ENCODE measurements at places on chromosomes 12 and 14.
A peak's percentile ranks its signal among the peaks of the same experiment; 100 is the strongest.

DNA sequence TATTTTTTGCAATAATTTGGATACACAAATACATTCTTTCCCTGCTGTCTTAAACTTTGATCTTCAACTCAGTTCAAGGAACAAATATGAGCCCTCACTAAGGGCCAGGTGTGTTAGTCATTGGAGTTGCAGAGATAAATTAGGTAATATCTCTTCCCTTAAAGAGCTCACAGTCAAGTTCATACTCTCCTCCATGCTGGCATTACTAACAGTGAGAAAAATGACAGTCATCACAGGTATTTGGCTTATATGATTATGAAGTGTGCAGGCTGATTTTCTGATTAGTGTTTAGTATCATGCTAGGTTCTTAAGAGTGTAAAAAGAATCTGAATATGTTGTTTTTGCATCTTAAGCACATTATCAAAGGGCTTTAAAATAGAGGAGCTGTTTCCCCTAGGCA lies 594.7 kb downstream of the CCER1 start:
- no peak for DNase-seq

GRCh38 chr14:64516969-64517368 lies 12.4 kb downstream of the ZBTB1 start:
- no peak for DNase-seq

- DNase-seq: no peak
These were observed 85.2 kb downstream of the E2F7 start for GRCh38 chr12:76980196-76980595.

GRCh38 chr14:94382716-94383596 lies 5.4 kb downstream of the SERPINA1 start:
- no peak for DNase-seq

DNA sequence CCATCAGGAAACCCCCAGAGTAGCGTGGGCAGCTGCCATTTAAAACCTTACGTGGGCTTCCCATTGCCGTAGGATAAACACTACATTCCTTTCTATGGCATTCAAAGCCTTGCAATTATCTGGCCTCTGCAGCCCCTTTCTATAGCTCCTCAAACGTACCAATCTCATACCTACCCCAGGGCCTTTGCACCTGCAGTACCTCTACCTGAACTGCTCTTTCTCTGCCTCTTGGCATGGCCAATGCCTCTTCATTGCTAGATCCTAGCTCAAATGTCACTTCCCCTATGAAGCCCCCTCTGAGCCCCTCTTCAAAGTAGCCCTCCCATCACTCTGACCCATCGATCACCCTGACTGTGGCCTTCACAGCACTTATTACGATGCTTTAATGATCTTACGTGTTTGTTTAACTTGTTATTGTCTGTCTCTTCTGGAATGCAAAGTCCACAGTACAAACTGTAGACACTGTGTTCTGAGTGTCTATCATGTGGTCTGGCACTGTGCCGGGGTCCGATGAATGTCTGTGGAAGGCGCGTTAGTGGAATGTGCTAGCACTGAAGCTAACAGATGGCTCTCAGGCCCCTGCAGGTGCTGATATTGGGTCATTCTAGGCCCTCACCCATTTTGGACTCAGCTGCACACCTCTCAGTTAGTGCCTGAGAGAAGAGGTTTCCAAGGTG lies 157.3 kb upstream of the NOS1 start:
- no peak for DNase-seq

GRCh38 chr14:55867719-55868118 lies 250.5 kb upstream of the PELI2 start:
- no peak for DNase-seq

GRCh38 chr14:92564344-92565039 lies 50.9 kb downstream of the RIN3 start:
- no peak for DNase-seq

DNA sequence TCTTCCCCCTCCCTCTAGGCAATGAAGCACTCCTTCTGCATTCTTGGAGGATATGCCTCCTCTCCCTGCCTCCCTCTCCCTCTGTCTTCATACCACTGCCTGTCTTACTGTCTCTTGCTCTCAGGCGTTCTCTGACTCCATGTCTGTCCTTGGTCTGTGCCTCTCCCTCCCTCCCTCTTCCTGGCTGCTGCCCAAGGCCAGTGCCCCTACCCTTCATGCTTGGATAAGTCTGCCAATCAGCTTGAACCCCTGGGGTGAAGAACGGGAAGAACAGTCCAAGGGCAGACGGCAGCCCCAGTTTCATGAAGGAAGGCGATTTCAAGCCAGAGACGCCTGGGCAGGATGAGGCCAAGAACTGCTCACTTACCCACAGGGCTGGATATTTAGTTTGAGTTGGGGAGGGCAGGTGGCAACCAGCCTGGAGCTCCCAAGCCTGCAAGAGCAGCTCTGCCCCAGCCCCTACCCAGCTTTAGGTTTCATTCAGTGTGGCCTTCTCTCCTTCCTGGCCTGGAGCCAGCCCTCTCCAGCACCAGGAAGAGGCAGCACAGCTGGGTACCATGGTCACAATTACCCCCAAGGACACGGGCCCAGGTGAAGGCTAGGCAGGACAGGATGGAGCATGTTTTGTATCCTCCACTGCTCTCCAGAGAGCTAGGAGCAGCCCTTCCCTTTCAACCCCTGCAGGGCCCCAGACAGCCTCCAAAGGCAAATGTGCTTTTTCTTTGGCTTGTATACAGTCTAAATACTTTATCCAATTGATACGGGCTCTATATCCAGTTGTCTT lies 35.8 kb upstream of the LTBP2 start:
- DNase-seq: no peak

DNA sequence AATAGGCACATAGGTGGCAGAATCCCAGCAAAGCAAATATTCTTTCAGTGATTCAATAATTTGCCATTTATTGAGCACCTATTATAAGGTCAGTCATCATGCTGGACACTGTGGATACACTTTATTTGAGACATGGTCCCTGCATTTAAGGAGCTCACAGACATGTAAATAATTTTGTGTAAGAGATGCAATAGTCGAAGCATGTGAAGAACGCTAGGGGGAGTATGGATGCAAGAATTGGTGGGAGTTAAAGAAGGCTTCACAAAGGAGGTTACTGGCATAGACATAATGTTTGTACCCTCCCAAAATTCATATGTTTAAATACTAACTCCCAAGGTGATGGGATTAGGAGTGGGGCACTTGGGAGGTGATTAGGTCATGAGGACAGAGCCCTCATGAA lies 260.6 kb upstream of the GARIN6 start:
- peak; percentile 15 for DNase-seq

- DNase-seq: no peak
These were observed 34.5 kb downstream of the SMOC1 start for GRCh38 chr14:69913686-69914085.

GRCh38 chr12:13149411-13149810 lies 45.9 kb upstream of the GSG1 start:
- no peak for DNase-seq

DNA sequence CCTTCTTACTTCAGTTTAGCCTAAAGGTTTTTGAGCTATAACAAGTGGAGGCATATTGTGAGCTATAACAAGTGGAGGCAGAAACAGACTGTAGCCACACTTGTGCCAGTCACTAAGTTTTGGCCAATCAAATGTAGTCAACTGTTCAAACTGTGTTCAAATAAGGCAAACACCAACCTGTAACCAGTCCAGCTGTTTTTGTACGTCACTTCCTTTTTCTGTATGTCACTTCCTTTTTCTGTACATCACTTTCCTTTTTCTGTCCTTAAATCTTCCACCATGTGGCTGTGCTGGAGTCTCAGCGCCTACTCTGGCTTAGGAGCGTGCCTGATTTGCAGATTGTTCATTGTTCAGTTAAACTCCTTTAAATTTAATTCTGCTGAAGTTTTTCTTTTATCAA lies 79.7 kb downstream of the FUT8 start:
- no peak for DNase-seq

DNA sequence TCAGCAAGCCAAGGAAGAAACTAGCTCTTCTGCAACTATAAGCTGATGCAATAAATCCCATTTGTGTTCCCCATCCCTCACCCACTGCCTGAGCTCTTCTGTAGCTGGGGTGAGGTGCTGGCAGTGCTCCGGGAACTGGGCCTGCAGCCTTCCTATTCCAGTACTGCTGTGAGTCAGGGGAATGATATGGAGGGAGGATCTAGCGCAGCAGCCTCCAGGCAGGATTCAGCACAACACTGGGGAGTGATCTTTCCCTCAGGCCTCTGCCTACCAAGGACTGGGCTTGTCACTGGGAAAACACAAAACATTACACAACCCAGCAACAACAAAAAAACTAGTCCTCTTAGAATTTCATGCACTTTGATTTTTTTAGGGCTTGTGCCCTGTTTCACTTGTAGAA lies 58.7 kb downstream of the ST8SIA1 start:
- peak; percentile 96 for DNase-seq

- no peak for DNase-seq
These were observed 30.8 kb downstream of the DEGS2 start for GRCh38 chr14:100128688-100129087.

GRCh38 chr12:56781726-56782125 lies 18.6 kb downstream of the HSD17B6 start:
- DNase-seq: no peak

DNA sequence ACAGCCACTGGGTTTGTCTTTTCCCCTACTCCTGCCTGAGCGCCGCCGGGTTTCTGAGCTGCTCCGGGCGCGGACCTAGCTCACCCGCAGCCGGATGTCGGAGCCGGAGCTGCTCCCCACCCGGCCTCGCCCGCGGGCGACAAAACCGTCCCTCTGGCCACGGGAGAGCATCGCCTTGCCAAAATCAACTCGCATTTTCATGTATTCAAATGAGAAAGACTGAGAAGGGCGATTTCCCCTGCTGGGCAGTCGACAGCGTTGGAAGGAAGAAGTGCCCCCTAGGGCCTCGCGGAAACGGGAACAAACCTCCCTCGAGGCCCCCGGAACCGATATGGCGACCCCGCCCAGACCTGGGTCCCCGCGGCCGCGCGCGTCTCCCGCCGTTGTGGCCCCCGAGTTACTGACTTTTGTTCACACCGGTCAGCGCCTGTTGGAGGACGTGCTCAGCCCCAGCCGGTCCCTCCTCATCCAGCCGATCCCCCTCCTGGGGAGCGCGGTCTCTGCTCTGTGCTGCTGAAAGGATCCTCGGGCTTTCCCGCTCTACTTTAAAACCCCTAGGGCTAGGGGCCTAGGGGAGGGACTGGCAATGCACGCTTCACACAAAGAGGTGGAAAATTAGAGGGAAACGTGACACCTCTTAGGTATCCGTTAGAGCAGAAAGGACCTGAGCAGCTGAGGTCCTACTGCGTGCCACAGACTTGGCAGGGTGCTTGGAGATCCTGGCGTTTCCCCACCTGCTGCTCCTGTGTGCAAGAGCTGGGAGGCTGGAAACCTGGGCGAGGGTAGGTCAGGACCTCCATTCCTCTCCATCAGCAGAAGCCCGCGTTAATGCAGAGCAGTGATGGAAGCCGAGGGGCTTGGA lies 4.3 kb downstream of the TTC6 start:
- DNase-seq: no peak

GRCh38 chr12:42372154-42372791 lies 46.3 kb downstream of the PPHLN1 start:
- DNase-seq: peak; percentile 64

- DNase-seq: peak; percentile 24
These were observed 47.0 kb upstream of the LGR5 start for GRCh38 chr12:71392521-71393145.

GRCh38 chr12:47509398-47509851 lies 196.4 kb downstream of the RPAP3 start:
- DNase-seq: no peak

DNA sequence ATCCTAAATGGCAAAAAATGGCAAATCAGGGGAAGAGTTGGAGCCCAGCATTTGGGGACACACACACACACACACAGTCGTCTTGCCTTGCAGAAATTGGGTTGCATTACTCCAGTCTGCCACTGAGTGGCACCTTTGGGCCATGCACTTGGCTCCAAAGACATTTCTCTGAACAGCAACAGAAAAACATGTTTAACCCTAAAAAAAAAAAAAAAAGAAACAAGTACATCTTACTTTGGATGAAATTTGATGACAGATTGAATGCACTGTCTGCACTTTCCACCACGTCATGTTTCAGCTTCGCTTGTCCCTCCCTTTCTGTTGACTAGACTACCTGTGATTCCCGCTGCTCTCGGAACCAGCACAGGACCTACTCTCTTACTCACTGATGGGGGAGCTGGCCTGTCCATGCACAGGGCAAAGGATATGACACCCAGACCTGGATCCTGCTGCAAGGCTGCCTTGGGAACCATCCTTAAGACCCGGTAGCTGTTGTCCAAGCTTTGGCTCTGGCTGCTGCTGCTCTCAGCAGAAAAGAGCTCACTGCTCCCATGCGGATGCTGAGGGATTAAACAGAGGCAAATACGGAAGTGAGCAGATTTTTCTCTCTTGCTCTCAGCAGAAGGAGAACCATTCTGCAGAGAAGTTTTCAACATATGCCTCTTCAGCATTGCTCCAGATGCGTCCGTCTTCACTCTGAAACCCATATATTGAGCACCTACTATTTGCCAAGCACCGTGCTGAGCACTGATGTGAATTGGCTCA lies 376.8 kb downstream of the DPF3 start:
- peak; percentile 30 for DNase-seq

DNA sequence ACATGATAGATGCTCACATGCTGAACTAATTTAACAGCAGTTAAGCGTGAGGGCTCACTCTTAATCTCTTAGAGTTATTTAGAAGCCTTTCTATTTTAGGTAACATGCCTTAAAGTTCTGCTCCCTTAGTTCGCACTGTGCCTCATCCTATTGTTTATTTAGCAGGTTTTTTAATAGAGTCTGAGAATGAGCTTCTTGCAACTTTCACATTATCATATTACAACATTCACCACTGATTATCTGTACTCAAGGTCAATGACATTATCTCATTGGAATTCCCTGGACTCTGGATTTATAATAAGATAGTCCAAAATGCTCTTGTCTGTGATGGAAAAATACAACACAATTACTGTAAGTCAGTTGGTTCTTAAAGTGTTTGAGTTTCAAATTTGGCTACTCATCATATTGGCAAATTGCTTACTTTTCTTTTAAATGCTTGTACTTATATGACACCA lies 183.6 kb upstream of the SLC38A2 start:
- peak; percentile 99 for DNase-seq

DNA sequence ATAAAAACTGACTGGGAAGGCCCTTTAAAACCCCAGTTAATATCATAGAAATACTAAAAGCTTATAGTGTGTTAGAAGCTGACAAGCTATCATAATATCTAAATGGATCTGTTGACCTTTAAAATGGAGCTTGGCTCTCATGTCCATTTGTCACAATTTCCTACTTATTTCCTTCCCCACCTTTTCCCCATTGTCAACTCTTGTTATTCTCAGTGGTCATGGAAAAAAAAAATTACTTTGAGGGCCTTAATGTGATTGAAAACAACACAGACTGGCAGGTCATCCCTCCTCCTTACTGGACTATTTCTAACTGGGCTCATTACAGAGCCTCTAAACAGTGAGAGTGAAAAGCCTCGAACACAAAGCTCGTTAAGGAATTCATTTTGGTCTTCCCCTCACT lies 13.7 kb upstream of the WNK1 start:
- no peak for DNase-seq

GRCh38 chr12:117900561-117900960 lies 68.2 kb downstream of the KSR2 start:
- no peak for DNase-seq

- peak; percentile 10 for DNase-seq
These were observed 40.1 kb downstream of the VWF start for GRCh38 chr12:6084261-6084968.

DNA sequence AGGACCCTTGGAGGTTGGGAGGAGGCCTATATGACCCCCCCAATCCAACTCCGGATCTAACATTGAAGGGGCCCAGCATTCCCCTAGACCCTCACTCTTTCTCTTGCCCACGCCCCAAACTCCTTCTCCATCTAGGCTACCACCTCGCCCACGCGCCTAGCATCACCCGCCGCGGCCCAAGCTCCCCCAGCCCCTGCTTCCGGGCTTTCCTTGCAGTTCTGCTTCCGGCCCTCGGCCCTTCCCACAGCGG lies 445 bp downstream of the CERS5 start:
- no peak for DNase-seq

GRCh38 chr14:38174711-38175110 lies 33.0 kb upstream of the SSTR1 start:
- DNase-seq: no peak

Data from SW 1271 (cell line).